ENCODE measurements at places on chromosomes 1 and 21.

- DNase-seq, result no peak
Observed at GRCh38 chr1:244302876-244303609, 148.7 kb downstream of the ADSS2 start.

GRCh38 chr1:209625791-209626285 is 26.4 kb downstream of the LAMB3 start:
- DNase-seq, result no peak

DNA sequence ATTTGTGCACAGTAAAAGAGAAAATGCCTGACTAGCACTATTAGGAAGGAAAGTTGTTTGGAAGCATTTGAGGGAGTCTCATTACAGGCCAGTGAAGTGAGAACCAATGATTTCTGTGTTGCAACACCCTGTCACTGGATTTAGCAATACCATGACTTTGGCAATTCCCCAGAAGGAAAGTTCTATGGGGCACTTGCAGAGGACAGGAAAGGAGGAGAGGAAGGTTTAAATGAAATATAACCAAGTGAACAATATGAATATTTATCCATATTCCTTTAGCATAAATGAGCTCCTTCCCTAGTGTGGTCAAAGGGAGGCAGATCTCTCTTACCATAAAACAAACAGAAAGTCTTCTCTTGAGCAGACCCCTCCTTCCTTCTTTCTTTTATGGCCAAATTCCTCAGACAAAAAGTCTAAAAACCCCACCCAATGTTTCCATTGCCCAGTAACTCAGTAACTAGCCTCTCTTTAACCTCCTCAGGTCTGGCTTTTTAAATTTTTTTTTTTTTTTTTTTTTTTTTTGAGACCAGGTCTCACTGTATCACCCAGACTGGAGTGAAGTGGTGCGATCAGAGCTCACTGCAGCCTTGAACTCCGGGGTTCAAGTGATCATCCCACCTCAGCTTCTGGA is 5.5 kb downstream of the TLR5 start:
- no peak for DNase-seq

DNA sequence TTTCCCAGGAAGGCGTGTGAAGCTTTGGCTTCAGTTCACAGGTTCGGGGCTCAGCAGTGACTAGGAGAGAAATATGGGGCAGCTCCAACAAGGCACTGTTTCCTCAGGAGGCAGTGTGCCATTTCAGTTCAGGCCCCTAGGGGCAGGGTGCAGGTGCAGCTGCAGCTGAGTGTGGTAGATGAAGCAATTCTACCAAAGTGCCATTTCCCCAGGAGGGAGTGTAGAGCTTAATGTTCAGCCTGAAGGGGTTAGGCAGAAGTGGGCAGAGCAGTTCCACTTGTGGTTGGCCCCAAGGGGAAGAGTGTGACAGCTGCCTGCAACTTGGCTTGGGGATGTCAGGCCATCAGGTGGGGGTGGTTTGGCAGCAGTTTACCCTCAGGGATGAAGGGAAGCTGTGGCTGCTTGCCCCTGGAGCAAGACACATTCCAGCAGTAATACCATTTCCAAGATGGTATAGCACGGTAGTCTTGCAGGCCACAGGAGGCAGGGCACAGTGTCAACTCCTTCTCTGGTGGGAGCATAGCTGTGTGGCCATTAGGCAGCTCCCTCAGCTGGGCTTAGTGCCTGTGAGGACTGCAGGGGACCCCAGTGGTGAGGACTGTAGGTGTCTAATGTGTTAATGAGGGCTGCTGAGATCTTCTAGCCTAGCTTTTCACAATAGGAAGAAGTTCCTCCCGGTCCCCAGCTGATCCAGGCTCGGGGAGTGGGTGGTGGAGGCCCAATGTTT is 34.7 kb downstream of the RGSL1 start:
- DNase-seq, result no peak

DNA sequence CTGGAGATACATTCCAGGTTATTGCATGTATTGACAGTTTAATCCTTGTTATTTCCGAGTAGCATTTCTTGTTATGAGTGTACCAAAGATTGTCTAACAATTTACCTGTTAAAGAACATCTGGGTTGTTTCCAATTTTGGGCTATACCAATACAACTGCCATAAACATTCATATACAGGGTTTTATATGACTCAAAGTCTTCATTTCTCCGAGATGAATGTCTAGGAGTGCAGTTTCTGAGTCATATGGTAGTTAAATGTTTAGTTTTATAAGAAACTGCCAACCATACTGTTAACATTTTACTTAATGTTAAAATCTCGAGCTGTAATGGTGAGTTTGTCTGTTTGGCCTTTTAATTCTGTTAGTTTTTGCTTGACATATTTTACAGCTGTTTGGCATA is 10.0 kb downstream of the RAB4A start:
- DNase-seq, result no peak

GRCh38 chr21:43802713-43803313 is 13.4 kb downstream of the RRP1 start:
- no peak for DNase-seq

- no peak for DNase-seq
Observed at GRCh38 chr1:93729502-93729901, 47.9 kb upstream of the BCAR3 start.

- no peak for DNase-seq
Observed at GRCh38 chr1:246182149-246182851, 324.8 kb downstream of the SMYD3 start.

- no peak for DNase-seq
Observed at GRCh38 chr1:76955652-76956051, 88.4 kb downstream of the ST6GALNAC5 start.

- no peak for DNase-seq
Observed at GRCh38 chr1:31591425-31592093, 15.2 kb downstream of the TINAGL1 start.

- no peak for DNase-seq
Observed at GRCh38 chr1:3899754-3900149, 320 bp downstream of the C1orf174 start.

DNA sequence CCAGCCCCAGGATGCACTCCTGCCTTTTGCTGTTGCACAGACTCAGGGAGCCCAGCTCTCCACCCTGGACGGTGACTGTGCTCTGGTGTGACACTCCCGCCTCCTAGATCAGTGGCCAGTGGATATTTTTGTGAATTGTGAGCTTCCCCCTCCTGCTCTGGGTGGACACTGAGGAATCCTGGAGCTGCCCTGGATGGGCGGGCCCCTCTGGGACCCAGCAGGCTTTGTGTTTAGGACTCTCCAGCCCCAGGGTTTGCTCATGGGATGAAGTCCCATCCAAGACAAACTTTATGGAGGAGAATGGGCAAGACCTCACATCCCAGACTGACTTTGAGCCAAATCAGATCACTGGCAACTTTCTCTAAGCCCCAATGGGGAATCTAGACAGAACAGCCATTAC is 16.1 kb downstream of the SLC6A9 start:
- DNase-seq, result no peak

GRCh38 chr1:221636967-221637366 is 104.9 kb downstream of the DUSP10 start:
- DNase-seq, result no peak

DNA sequence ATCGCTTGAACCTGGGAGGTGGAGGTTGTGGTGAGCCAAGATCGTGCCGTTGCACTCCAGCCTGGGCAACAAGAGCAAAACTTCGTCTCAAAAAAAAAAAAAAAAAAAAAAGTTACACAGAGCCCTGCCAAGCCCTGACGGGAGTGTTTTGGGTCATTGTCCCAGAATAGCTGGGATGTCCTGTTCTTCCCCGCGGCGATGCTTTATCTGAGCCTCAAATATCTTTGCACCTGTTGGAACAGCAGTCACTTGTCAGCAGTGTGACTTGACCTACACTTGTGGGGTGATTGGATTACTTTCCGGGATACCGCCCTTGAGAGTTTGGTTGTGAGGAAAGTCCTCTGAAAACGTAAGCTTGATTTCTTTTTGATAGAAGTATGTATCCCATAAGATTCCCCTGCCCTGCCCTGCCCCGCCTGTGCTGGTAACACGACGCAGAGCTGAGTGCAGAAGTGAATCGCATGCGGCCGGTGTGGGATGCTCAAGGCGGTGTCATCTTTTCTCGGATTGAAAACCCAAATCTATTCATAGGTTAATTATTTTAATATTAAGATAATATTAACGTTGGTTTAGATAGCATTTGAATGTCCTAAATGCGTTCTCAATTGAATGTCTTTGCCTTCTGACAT is 50.9 kb downstream of the PCNT start:
- no peak for DNase-seq

DNA sequence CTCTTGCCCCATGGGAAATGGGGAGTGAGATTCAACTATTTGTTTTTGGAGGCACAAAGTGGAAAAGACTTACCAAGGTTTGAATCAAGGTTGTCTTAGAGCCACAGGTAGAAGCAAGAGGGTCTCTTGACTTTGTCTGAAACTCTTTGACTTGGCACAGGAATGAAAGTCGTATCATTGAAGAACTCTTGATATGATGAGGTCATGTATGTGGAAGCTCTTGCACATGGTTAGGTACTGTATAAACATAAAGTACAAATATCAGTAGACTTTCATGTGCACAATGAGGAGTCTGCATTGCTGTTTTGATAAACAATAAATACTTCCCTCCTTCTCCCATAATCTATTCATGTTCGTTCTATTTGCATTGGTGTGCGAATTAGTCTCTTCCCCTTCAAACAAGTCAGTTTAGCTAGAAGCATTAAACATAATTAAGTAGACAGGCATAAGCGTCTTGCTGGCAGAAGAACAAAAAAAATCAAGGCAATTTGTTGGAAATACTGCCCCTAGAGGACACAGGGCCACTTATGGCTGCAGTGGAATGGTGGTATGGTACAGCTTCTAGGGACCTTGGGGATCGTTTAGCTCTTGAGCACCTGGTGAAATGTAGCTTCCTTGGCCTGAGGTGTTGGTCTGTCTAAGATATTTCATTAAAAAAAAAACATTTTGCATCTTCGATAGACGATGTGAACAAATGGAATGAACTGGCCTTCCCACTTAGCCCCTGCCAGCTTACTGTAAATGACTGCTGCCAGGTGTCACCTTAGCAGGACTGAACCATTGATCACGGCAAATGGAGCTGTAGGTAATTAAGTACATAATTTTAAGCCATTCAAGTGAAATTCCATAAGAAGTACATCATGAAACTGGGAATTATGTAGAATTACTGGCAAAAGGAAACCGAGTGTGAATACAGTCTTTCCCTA is 218.0 kb upstream of the GALNT2 start:
- DNase-seq, result no peak

- DNase-seq, result no peak
Observed at GRCh38 chr1:32754317-32755097, 51.9 kb upstream of the SYNC start.

DNA sequence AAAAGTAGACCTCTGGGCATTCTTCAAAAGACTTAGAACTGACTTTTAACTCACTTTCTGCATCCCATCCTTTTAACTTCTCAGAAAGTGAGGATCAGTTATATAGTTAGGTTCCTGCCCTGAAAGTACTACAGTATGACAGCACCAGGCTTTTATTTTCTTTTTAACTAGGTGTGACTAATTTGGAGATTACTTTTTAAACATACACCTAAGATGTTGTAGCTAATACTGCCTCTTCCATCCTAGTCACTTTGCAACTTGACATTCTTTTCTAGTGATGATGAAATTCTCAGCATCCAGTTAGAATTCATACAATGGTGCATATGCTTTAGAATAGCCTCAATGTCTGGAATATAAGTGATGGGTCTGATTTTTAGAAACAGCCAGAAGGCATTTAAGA is 24.6 kb downstream of the RUNX1 start:
- DNase-seq, result no peak

DNA sequence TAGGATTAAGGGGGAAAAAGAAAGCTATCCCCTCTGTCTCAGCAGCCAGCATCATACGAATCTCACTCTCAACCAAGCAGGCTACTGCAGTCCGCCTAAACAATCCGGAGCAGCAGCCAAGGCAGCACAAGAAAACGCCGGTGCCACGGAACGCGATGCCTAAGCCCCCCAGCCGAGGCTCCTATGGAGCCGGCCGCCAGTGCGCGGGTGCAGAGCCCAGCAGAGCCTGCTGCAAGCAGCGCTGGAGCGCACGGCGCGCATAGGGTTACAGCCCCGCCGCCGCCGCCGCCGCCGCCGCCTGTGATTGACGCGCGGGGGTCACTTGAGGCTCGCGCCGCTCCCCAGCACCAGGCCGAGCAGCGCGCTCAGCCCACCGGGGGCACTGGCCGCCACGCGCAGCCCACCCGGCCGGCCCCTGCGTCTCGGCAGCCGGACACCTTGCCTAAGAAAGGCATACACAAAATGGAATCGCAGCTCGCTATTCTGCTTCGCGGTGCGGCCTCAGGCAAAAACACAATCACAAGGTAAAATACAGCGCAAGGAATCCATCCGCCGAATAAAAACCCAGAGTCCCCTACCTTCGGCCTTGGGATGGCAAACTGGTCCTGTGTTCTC is 780 bp downstream of the HIVEP3 start:
- no peak for DNase-seq

GRCh38 chr1:245657371-245657770 is 502.6 kb downstream of the KIF26B start:
- no peak for DNase-seq

DNA sequence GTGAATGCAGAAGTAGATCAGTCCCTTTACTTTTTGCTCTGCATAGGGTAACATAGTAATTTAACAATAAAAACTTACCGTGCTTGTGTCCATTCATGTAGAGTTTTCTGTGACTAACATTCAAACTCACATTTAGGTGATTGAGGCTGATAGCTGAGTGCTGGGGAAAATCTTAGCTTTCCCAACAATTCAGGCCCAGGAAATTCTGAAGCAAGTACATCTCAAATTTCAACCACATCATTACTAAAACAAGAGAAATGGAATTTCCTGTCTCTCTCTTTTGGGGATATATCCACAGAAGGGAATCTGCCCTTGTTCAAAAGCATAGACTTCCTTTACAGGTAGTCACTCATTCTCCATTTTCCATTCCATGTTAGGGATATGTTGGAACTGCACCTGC is 33.1 kb upstream of the C1orf146 start:
- peak; percentile 31 for DNase-seq

Data from AG04449 (cell line).